ENCODE measurements at places on chromosomes 1 and 21.

- DNase-seq: no peak
These were observed 79.5 kb downstream of the RUNX1 start for GRCh38 chr21:34969423-34970166.

GRCh38 chr1:221768444-221769066 is 26.7 kb upstream of the DUSP10 start:
- DNase-seq: no peak

GRCh38 chr1:3834701-3835100 is 22.3 kb downstream of the CEP104 start:
- DNase-seq: no peak

DNA sequence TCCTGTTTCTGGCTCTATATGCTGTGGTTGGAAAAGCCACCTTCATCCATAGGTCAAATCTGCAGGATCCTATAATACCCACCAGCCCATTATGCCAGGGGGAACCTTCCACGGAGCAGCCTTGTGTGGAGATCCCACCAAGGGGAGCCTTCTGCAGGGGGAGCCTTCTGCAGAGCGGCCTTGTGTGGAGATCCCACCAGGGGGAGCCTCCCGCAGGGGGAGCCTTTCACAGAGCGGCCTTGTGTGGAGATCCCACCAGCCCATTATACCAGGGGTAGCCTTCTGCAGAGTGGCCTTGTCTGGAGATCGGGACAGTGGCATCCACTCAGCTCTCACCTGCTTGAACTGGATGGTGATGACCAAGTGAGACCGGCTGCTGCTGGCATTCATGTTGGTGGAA is 85.3 kb downstream of the SCCPDH start:
- DNase-seq: no peak

DNA sequence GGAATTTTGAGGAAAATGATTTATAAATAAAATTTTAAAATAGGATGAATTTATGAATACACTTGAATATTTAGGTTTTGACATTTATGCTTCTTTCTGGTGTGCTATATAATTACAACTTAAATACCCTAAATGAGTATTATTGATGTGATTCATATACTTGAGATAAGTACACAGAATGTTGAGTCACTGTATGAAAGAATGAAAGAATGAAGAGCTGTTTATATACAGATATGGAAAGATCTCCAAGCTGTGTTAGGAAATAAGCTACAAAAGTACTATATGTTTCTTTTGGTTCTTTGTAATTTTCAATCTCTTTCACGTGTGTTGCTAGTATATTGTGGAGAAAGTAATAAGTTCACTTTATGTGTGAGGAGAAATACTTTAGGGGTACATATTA is 147.2 kb downstream of the RASAL2 start:
- DNase-seq: no peak

DNA sequence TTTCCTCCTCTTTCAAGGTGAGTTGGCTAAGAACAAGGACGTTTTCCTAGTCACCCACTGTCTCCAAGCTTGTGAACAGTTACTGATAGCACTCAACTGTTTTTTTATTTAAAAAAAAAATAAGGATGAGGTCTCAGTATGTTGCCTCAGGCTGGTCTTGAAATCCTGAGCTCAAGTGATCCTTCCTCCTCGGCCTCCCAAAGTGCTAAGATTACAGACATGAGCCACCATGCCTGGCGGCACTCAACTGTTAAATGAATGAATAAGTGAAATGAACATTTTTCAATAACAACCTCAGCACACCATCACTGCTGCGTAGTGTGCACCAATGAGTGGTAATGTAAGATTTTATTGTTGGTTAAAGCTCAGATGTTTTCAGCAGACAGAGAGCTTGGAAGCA is 214.1 kb upstream of the NRIP1 start:
- DNase-seq: no peak

- no peak for DNase-seq
These were observed 731 bp upstream of the ZNF683 start for GRCh38 chr1:26373281-26373680.

DNA sequence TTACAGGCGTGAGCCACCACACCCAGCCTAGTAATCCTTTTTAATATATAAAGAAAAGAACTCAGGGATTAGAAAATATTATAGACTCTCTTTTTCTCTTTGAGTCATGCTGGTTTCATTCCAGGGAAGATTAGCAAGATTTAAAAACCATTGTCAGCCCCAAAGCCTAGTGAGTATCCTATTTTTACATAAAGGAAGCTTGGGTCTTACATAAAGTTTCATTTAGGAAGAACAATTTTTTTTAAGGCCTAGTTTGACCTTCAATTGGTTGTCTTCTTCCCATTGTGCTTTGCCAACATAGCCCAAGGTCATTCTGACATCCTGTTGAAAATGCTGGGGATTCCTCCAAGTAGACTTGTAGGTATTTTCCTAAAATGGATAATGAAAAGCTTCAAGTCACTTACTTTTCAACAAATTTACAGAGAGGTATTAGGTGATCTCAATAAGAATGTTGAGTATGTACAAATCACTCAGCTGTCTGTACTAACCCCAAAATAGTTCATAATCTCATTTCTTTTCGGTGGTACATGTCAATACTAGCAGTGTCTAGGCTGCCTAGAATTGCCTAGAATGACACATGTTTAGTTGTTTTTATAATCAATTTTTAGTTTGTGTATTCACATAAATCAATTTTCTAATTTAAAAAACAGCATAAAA is 4.3 kb upstream of the KIF14 start:
- DNase-seq: no peak

DNA sequence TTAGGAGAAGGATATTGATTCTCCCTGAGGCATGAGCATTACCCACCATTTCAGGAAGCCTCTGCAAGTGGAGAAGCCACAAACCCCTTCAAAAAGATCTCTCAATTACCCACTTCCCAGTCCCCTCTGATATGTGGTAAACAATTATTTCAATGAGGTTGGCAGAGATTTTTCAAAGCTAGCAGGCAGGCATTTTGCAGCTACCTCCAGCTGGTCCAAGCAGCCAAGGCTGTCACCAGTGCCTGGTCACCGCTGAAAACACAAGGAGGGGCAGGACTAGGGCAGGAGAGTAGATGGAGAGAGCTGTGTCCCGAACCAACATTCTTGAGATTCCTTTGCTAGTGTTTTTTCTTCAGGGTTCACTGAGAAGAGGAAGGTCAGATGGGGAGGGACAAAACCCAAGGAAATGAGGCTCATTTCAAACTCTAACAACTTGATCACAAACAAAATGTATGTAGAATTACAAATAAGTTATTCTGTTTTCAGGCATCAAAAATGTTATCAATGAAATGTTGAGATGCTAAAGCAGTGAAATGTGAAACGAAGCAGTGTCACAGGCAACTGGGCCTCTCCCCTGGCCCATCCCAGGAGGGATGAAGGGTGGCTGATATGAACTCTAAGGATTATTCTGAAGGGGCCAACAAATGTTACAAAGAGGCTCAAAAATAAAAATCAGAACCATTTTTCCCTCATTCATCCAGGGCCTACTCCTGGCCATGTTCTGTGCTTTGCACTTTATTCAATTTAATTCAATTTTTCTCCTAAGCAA is 22.3 kb downstream of the APP start:
- DNase-seq: no peak

GRCh38 chr1:215595231-215595630 is 28.1 kb downstream of the KCTD3 start:
- DNase-seq: no peak

DNA sequence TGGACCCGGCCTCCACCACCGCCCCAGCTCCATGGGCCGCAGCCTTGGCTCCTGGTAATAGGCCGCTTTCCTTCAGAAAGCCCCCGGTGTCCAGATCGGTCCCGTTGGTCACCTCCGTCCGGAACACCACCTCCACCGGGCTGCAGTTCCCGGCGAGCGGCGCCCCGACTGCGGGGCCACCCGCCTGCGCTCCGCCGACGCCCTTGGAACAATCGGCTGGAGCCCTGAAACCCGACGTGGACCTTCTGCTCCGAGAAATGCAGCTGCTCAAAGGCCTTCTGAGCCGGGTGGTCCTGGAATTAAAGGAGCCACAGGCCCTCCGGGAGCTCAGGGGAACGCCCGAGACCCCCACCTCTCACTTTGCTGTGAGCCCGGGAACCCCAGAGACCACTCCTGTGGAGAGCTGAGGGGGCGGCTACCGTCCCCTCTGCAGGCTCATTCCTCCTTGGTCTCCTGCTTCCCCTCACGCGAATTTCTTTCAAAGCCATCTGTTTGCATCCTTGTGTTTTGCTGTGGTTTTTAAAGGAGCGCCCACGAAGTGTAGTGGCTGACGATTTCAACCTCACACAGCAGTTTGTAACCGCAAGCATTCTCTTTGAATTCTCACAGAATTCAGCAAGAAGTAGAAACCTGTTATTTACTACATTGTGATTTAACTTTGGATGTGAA is 6.0 kb downstream of the FCRLB start:
- DNase-seq: no peak

DNA sequence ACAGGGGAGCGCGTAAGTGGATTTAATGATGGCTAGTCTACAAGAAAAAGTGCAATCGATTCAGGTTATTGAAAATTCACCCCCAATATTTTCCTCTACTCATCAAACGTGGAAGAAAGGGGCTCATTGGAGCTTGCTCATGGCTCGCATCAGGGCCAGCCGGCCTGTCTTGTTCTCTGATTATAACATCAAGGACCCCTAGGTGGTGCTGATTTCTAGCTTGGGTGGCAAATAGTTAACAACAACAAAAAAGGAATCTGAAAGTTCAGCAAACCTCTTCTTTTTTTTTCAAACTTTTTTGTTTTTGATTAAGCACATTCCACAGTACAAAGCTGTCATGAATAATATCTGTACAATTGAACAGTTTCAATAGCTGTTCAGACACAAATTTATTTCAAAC is 35.8 kb upstream of the SOD1 start:
- DNase-seq: no peak

GRCh38 chr1:239976130-239976968 is 115.3 kb upstream of the FMN2 start:
- DNase-seq: peak; percentile 36

GRCh38 chr1:197200272-197200899 is 53.9 kb upstream of the ASPM start:
- no peak for DNase-seq

GRCh38 chr1:184163674-184164465 is 112.3 kb downstream of the TSEN15 start:
- DNase-seq: no peak

GRCh38 chr1:217379336-217379735 is 251.6 kb downstream of the GPATCH2 start:
- no peak for DNase-seq
